ENCODE measurements at places on chromosomes 1 and 21.

GRCh38 chr1:29986986-29987385, 736.4 kb downstream of the MATN1 start:
- no peak for DNase-seq

DNA sequence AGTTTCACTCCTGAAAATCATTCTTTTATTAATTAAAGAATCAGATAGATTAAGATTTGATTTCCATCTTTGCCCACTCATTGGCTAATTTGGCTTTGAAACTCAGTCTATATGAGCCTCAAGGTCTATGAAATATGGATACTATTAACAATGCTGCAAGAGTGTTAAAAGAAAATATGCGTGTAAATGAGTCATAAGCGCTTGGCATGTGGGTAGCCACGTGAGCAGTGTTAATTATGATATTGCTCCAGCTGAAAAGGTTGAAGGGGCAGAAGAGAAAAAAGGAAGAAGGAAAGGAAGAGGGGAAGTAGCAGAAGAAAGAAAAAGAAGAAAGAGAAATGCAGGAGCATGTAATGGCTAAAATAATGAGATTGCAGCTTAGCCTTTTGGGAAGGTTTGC, 151.4 kb downstream of the CHRM3 start:
- DNase-seq = no peak

GRCh38 chr1:20237646-20238045, 51.3 kb upstream of the PLA2G2C start:
- no peak for DNase-seq

DNA sequence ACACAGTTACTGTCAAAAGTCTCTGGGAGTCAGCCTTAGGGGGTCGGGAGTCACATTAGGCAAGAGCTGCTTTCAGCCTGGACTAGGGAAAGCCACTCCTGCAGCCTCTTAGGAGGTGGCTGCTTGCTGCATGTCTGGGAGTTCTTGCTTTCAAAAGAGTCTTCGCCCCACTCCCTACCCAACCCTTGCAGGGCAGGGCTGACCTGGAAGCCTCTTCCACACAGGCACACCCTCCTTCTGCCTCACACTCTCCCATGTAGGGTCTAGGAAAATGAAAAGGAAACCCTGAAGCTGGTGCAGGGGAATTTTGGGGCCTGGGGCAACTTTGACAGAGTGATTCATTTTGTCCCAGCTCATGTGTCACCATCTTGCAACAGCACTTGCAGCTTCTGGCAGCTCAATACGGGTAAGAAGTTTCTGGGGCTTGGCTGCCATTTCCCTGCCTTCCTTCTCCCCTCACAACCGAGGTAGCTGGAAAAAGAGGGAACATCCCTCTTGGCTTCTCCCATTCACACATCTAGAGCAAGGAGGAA, 37.3 kb downstream of the KCND3 start:
- no peak for DNase-seq

DNA sequence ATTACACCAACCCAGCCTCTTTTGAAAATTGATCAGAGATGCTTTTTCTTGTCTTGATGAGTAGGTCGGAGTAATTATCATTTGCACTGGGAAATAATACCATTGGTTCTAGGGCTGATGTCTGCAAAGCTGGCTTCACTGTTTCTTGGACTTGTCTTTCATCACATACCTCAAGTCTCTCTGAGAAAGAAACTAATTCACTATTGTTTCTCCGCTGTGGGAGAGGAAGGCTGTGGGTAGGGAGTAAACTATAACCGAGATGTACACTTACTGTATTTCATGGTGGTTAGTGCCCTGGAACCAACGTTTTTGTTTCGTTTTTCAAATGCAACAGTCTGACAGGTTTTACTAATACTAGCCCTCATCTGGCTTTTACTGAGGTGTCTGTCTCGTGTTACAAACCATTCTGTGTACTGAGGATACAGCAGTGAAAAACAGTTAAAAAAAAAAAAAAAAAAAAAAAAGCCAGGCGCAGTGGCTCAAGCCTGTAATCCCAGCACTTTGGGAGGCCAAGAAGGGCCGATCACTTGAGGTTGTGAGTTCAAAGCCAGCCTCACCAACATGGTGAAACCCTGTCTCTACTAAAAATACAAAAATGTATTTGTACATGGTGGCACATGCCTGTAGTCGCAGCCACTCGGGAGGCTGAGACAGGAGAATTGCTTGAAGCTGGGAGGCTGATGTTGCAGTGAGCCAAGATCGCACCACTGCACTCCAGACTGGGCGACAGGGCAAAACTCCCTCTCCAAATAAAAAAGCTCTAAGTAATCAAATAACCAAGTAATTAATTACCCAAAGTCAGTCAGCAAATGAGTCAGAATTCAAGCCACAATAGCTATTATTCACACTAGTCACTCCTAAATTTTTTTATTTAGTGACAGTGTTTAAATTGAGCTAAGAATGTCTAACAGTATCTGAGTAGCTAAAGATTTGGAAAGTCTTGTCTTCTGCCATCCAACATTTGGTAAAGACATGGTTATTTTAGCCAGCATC, 23.3 kb downstream of the TOMM20 start:
- DNase-seq = no peak

DNA sequence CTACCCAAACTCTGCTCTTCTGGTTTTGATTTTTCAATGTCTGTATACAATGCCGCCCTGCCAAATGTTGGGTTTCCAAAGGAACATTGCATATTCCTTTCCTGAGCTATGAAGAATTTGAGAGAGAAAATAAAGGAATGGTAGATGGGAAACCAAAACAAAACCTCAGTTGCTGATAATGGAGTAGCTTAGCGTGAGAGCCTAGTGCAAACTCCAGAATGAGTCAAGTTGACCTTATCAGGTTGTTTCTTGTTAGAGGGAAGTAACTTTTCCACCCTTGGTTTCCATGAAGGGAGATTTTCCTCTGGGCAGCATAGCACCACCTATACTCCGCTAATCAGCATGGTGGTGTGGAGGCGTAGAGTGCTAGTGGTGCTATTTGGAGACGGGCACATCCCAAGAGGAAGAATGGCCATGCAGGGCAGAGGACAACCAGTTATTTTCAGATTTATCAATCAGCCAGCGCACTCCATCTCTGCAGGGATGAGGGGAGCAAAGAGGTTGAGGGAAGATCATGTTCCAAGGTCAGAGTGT, 51.6 kb downstream of the BACH1 start:
- no peak for DNase-seq

DNA sequence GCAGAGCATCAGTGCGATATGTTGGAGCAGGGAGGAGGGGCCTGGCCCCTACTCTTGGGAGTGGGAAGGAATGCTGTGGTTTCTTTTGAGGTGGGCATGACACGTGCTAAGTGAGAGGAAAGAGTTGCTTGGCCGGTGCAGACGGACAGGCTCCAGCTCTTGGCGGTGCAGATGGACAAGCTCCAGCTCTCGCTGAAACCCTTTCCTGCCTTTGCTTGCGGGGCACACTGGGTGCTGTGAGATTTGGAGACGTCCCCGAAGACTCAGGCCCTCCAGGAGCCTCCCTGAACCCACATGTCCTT, 15.9 kb downstream of the PDXK start:
- no peak for DNase-seq

- DNase-seq = no peak
These were observed 894 bp downstream of the TCEA3 start for GRCh38 chr1:23423415-23424292.

- DNase-seq = no peak
These were observed 6.7 kb downstream of the CITED4 start for GRCh38 chr1:40855513-40855912.

DNA sequence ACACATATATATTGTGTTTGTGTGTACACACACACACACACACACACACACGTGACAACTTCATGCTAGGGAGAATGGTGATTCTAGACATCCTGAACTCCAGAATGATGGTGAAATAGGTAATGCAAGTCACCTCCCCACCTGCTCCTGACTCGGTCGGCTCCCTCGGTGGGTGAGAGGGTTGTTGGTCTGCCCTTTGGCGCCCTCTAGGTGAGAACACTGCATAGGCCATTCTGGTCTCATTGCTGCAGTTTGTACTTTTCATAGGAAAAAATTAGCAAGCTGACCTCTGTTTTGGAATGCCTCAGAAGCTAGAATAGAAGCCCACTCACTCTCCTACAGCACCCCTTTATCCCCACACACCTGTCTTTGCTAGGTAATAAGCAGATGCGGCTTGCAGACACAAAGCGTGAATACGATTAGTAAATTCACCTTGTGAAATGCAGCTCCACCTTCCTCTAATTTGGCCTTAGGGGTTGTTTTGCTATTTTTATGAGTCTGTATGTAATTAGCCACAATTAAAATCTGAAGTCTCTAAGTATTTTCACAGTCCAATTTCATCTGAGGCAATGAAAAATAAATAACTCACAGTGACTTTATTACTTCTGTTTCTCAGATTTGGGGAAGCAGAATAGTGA, 130.0 kb upstream of the KCNJ15 start:
- DNase-seq = peak; percentile 0

- no peak for DNase-seq
These were observed 62.3 kb downstream of the PTGS2 start for GRCh38 chr1:186617926-186618325.

DNA sequence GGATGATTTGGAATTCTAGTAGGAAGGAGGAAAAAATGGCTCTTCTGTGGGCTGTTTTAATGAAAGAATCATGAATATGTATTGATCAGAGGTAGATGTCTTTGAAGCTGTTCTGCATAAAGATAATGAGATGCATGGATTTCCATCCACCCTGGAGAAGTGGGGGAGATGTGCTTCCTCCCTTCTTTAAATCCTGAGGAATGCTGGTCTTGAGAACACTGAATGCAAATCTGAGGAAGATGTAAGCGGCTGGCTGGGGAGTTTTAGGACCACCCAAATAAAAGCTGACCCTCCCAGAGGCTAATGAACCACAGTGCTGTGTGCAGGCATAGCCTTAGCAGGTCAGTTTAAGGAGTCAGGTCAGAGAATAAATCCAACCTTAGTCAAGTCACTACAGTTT, 37.3 kb downstream of the ZMYND12 start:
- no peak for DNase-seq

- no peak for DNase-seq
These were observed at the start of gene THBS3 for GRCh38 chr1:155207806-155208540. Gene THBS3 (minus strand): TSS chr1:155207897. CDS start chr1:155207876, 21 bp downstream.

DNA sequence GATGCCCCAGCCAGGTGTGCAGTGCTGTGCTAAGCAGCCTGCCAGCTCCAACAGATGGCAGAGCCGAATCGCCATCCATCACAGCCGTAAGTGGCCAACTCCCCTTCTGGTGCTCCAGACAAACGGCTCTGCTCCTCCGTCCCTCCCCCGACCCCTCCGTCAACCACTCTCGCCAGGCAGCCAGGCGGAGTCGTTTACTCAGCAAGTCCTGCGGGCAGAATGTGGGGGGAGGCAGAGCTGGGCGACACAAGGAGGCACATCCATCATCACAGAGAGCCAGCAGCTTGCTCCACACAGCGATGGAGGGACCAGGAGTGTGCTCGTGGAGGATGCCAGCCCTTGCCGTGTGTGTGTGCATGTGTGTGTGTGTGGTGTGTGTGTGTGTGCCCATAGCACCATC, 206.6 kb upstream of the GRIK3 start:
- no peak for DNase-seq

DNA sequence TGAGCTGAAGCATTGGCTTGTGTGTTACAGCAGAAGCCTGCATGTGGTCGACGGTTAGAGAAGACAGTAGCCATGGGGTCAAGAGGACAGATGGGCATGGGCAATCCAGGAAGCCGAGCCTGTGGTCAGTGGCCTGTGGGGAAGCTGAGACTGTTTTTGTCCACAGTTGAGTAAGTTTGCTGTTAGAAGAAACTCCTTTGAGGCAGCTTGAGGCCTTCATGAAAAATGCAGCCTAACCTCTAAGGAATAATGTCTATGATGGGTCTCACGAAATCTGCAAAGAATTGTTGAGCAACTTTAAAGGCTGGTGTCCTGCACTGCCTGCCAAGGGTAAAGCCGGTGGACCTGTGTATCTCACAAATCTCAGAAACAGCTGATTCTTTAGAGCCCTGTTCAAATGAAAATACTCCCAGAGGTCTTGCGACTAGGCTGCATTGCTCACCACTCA, 322.4 kb downstream of the SETD4 start:
- DNase-seq = no peak

GRCh38 chr1:214548988-214549387, 2.4 kb downstream of the PTPN14 start:
- no peak for DNase-seq

- DNase-seq = no peak
These were observed 21.2 kb upstream of the C1orf115 start for GRCh38 chr1:220669005-220669404.

- DNase-seq = no peak
These were observed 483.9 kb downstream of the DISC1 start for GRCh38 chr1:232110281-232111090.

Measured in activated CD4-positive, CD25-positive, alpha-beta regulatory T cell (primary cell).